CD4-positive, alpha-beta memory T cell (primary cell): ENCODE measurements at places on chromosomes 6 and 20. TPM values are rescaled to one million over a fixed set of nuclear protein-coding genes. Genes with fewer than 3 reads are reported as not detected.

The RSPO4 gene
- 0.38 TPM for total RNA-seq

The HLA-DMA gene
- total RNA-seq: 8.5 TPM

The CAGE1 gene
- 0.17 TPM for total RNA-seq

DNA sequence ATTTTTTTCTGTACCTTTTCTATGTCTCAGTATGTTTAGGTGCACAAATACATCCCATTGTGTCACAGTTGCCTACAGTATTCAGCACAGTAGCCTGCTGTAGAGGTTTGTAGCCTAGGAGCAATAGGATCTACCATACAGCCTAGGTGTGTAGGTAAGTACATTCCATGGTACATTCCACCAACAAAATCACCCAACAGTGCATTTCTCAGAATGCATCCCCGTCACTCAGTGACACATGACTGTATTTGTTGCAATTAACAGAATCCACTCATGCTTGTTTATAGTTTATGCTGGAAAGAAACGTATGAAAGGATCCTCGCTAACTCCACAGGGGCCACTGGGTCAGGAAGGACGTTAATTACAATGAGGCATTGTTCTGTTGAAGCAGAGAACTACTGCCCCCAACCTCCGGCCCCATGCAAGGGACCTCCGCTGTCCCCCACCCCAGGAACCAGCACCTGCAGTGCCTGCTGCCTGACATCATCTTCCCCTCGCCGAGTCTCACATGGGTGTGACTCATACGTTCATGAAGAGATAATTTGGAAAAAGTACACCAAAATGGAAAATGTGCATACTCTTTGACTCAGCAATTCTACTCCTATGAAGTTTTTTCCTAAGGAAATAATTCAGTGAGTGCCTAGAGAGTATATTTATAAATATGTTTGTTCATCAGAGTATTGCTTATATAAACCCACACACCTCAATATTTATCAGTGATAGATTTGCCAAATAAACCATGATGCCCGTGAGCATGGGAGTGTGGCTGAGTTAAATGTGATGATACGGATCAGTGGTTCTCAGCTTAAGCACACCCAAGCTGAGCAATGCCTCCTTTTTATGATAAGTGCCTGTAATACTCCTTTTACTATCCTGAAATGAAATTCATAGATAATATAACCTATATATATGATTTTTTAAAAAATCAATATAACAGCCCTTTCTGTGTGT lies 156.4 kb upstream of the ECI2 start:
- DNase-seq: no peak

DNA sequence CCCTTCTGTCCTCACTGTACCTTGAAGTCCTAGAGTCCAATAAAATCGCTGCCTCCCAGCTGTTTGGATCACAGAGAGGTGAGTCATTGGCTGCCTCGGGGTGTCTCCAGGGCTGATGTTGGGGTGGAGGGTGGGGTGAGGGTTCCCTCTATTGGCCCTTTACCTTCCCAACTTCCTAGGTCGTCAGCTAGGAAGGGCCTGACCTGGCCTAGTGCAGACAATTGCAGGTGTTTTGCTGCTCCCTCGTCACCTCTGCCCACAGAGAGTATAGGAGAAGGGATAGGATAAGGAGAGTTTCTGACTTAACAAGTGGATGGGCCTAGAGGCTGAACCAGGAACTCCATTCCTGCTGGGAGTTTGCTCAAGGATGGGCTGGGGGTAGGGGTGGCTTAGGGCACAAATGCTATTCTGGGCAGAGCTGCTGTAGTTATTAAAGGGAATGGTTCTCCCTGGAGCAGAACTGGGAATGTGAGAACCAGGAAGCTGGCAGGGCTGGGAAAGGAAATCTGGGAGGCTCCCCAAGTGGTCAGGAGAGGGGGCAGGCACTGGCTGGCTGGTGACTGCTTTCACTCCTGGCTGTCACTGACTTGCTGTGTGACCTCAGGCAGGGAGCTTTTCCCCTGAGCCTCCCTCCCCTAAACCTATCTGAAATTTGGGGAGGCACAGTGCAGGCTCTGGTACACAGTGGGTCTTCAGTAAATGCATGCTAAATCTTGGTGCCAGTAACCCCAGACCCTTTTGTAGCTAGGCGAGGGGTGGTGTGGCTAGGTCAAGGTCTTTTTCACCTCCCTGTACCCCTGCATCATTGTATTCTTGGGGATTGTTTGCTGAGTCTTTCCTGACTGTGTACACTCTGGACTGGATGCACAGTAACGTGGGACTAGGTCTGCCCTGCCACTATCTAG lies 1.5 kb downstream of the TP53INP2 start:
- no peak for DNase-seq

DNA sequence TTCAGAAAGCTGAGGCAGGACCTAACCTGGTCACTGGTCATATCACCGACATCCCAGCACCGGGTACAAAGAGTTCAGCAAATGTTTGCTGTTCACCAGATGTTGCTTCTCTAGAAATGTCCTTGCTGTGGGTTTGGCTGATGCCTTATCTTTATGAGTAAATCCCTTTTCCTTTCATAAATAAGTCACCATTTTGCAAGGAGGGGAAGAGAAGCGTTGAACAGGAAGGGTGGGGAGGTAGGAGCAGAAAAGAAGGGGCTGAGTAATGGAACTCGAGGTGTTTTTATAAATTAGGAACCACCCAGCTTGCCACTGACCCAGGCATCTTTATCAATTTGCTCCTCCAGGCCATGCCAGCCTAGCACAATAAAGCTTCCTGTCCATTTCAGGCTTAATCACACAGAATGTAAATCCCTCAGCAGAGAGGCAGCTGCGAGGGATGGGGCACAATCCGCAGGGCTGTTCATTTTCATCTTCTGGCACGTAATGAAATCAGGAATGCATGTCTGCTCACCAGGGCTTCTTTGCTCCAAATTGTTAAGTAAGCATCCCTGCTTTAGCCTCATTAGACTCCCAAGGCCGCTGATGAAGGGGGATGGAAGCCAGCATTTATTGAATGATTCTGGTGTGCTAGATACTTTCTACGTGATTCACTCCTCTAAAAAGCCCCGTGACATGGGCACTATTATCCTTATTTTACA lies 371.9 kb upstream of the CHD6 start:
- DNase-seq: no peak

- DNase-seq: no peak
Measured at GRCh38 chr6:88480816-88481215, 314.7 kb upstream of the CNR1 start.

DNA sequence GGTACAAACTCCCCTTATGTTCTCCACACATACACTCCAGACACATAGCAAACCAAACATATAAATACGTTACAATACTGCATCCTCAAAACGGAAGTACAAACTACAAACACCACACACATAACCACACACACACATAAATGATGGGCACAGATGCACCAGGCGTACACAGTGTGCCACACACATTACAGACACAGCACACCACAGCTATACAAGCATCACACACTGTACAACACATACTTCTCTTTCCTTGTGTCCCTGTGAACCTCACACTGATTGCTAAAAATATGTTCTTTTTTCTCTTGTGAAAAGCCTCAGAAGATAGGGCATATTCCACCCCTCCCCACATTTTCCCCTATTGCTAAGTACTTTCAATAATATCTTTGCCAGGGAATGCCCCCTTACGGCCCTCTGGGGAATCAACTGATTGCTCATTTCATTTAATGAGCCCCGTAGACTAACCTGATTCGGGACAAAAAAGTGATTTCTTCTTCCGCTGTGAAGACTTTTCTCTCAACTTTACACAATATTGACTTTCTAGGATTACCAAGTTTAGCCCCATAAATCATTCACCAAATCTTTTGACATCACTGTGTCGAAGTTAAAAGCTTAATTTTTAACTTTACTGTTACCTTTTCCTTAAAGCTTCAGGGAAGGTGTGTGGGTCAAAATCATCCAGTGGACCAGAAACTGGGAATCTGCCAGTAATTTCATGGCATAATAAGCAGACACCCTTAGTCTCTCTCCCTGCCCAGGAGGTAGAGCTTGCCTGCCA lies at the start of gene SLC17A1:
TSS of gene SLC17A1 (minus strand) at position 521 of the 775 bp plus-strand sequence. CDS start 1,495 bp downstream, outside the sequence.
- no peak for DNase-seq

DNA sequence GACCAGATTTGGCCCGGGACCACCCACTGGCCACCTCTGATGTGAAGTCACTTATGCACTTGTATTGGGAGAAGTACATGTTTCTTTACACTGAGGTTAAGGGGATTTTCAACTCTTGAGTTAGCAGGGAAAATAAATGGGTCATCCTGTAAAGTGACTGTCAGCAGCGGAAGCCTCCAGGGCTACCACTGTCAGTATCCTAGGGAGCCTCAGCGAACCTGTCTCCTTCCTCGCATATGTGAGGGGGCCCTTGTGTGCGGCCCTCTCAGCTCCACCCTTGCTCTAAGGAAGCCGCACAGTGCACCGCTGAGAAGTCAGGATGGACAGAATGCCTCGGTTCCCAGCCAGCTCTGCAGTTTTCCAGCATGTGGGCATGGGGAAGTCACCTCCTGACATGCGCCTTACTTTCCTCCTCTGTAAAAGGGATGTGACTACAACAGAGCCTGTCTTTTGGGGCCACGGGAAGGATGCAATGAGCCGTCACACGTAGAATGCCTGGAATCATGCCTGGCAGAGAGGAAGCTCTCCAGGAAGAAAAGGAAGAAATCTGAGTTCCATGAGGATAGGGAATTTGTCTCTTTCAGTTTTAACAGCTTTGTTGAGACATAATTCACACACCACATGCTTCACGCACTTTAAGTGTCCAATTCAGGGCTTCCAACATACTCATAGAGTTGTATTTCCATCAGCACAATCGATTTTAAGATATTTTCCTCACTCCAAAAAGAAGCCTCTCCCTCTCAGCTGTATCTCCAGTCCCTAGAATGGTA lies 115.4 kb downstream of the SYCP2 start:
- DNase-seq: no peak

GRCh38 chr6:105482227-105482844 lies 79.5 kb upstream of the PREP start:
- DNase-seq: no peak
